ENCODE measurements at places on chromosomes 6 and 20.

DNA sequence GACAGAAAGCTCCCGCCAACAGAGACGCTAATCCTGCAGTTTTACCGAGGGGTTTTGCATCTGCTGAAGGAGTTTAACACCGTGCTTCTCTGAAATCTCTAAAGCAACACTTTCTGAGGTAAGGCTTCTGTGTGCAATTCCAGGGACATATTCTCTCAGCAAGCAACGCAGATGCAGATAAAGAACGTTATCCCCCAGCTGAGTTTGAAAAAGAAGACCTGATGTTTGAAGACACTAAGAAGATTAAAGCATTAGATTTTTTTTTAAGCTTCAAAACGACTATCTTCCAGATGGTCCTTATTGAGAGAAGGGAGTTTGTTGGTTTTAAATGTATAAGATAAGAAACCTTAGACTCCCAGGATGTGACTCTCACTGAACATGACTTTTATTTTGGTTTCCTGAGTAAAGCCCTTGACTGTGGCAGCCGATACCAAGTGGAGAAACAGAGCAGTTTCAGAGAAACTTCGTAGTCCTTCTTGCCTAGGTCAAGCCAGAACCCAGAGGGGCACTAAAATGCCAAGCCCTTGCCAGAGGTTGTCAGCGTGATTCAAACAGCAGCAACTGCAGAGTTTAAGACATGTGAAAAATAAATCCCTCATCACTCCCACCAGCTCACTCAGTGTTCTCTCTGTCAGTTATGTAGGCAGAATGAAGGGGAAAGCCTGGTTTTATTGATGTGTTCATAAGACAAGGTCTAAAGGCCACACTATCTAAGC, 353.3 kb upstream of the CNR1 start:
- DNase-seq, result no peak

GRCh38 chr6:138931660-138932059, 56.4 kb downstream of the REPS1 start:
- DNase-seq, result no peak

DNA sequence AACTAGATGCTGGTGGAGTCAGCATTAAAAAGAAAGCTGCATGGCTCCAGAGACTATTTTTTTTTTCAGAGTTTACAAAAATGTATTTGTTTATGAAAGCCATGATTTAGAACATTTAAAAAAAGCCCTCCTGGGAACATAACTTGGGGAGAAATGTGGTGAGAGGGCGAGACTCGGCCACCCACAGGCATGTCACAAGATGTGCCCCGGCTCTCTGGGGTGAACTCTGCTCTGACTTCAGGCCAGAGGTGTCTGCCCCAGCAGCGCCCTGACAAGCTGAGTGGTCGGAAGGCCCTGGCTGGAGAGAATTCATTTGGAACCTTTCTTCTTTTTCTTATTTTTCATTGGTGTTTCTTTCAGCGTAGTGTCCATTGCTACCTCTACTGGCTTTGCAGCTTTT, 21.7 kb upstream of the RFPL4B start:
- no peak for DNase-seq

GRCh38 chr6:165988757-165989456, 178.7 kb downstream of the TBXT start:
- peak; percentile 63 for DNase-seq

GRCh38 chr20:46213946-46214823, 94.1 kb downstream of the CDH22 start:
- peak; percentile 21 for DNase-seq

GRCh38 chr6:123587838-123588545, 48.8 kb downstream of the TRDN start:
- DNase-seq, result no peak

DNA sequence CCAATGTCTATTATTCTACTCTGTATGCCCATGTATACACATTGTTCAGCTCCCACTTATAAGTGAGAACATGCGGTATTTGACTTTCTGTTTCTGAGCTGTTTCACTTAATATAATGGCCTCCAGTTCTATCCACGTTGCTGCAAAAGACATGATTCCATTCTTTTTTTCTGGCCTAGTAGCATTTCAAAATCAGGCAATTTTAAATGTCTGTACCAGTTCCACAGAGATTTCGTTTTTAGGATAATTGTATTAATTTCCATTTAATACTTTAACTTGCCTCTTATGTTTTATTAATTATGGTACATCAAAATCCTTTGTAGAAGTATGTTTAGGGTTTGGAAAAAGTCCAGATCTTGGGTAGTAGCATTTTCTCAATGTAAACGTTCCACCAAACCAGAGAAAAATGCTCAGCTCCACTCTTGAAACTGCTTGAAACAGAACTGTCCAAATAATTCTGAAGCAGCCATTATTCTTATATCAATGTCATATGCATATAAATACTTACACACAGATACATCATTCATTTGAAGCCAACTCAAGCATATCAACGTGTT, 42.6 kb upstream of the PLEKHG1 start:
- no peak for DNase-seq
